HT1080 (cell line): ENCODE measurements at places on chromosomes 2 and 18.
A peak's percentile ranks its signal among the peaks of the same experiment; 100 is the strongest.

- DNase-seq, result peak; percentile 18
These were observed 33.5 kb downstream of the LOXHD1 start for GRCh38 chr18:46623541-46623940.

DNA sequence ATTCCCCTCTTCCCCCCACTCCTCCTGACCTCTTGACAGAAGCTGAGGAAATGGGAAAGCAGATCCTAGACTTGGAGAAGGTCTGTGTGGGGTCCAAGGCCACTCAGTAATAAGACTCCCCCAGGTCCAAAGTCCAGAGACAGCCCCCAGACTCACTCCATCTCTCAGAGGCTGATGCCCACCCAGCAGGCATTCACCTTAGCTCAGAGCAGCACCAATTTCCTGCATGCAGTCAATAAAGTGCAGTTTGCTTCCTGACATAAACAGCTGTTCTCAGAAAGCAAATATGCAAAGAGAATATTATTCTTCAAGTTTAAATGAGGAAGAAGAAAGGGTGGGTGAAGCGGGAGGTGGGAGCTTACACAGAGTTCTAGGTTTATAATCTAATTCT lies 84.1 kb upstream of the RTN4 start:
- no peak for DNase-seq

DNA sequence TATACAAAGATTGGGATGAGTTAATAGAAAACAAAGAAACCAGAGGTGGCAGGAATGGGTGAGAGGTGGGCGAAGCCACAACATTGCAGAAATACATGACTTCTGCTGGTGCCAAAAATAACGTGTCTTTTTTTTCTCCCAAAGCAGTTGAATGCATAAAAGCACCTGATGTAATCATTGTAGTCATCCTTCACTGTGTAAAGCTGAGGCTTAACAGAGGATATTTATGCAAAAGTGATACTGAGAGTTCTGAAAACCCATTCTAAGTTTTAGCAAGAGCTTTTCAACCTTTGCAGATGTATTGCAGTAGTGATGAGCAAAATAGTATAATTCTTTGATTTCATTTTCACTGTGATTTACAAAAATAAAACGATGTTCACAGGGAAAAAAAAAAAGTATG lies 173.0 kb downstream of the PTGR3 start:
- no peak for DNase-seq

- DNase-seq, result no peak
These were observed 88.6 kb downstream of the KCNH7 start for GRCh38 chr2:162749994-162750393.

GRCh38 chr18:66727991-66728390 lies 124.1 kb upstream of the CDH19 start:
- no peak for DNase-seq

DNA sequence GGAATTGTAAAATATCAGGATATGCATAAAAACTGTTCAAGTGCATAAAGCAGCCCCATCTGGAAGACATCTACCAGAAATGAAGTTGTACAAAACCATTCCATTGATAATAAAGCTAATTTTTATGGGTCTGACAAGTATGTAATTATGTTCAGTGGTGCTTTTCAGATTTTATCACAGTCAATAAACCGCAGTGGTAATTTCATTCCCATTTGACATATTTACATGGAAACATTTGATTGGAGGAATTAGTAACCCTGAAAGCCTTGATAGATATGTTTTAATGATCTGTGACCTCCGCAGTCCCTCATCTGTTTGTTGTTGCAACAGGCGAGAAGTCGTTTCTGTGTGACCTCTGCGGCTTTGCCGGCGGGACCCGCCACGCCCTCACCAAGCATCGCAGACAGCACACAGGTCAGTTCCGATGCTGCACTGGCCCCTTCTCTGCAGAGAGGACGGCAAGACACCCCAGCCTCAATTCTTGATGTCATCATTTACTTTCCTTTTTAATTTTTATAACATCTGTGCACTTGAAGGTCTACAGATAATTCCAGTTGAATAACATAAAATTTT lies 283.1 kb downstream of the ZNF407 start:
- DNase-seq, result no peak

GRCh38 chr2:232487385-232488096 lies at the start of gene ECEL1:
Gene ECEL1, minus strand, starts transcription at chr2:232487834. Its CDS starts 1,181 bp downstream, at chr2:232486653.
- DNase-seq, result no peak

GRCh38 chr2:112790305-112790704 lies 6.0 kb upstream of the IL1A start:
- no peak for DNase-seq

DNA sequence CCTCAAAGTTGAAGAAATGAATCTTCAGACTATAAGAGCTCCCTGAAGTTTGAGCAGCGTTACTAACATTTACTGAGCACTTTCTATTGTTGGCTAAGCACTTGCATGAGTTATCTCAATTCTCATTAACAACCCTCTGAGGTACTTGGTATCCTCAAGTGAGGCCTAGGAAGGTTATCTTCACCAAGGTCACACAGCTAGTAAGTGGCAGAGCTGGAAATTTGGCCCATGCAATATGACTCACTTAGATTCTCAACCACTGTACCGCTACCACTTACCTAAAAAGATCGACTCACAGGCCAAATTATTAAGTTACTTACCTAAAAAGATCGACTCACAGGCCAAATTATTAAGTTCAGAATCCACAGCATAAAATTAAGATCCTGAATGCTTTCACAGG lies 8.7 kb upstream of the METAP1D start:
- DNase-seq, result no peak

DNA sequence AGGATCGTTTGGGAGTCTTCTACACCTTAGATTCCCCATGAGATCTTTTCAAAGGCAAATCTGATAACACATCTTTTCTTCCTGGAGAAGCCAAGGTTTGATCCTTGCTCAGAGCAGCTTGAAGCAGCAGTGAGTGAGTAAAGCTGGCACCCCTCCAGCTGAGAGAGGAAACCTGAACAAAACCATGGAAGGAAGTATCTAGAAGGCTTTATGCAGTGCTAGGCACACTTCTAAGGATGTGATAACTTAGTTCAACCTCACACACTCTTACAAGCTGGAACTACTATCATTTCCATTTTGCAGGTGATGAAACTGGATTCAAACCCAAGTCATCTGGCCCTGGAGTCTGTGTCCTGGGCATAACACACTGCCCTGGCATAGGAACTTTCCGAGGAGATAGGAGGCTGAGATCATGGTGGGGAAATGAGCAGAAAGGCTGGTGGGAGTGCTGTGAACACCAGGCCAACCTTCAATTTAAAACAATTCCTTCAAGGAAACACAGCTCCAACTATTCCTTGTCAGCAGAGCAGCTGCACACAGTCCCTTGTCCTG lies 71.2 kb downstream of the CTAGE1 start:
- DNase-seq, result peak; percentile 42

DNA sequence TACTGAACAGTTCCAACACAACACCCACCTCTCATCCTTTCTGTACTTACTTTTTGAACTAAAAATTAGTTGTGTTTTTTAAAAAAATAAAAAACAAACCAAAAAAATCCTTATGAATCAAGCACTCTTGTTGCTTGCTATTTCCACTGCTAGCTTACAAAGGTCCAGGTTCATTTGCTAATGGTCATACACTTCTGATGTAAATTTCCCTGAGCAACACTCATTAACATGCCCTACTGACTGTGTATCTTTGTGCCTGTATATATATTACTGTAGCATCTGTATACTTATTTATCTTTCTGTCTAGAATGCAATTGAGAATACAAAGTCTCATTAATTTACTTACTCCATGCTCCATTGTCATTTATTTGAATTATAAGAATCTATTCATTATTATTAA lies 30.3 kb upstream of the IKZF2 start:
- DNase-seq, result no peak

- DNase-seq, result no peak
These were observed 15.5 kb downstream of the SLC66A2 start for GRCh38 chr18:79935925-79936324.

GRCh38 chr2:72092111-72092510 lies 55.6 kb downstream of the CYP26B1 start:
- no peak for DNase-seq

- no peak for DNase-seq
These were observed 91.5 kb upstream of the PARD3B start for GRCh38 chr2:204453730-204454167.

DNA sequence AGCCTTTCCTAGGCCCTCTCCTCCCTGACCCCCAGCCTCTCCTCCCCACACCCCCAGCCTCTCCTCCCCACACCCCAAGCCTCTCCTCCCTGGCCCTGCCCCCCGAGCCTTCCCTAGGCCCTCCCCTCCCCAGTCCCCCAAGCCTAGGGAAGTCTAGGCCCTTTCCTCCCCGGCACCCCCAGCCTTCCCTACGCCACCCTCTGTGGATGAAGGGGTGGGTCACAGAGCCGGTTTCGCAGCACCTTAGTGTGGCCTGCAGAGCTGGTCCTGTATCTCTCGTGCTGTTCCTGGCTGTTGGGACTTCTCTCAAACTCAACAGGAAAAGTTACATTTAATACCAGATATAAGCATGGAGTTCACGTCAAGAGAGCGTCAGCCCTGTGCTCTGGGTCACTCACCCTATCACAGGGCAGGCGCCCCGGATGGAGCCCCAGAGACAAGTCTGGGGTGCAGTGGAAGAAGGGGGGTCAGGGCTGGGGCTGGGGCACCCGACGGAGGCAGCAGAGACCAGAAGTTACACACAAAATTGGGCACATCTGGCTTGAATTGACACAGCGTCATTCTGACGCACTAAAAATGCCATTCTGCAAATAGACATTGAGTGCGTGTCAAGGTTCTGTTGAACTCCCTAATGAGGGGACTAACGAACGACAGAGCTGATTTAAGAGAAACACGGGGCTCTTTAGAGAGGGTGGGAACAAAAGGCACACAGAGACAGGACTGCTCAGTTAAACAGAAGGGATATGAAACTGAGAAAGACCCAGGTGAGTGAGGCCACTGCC lies 24.0 kb downstream of the KCNIP3 start:
- DNase-seq, result no peak

DNA sequence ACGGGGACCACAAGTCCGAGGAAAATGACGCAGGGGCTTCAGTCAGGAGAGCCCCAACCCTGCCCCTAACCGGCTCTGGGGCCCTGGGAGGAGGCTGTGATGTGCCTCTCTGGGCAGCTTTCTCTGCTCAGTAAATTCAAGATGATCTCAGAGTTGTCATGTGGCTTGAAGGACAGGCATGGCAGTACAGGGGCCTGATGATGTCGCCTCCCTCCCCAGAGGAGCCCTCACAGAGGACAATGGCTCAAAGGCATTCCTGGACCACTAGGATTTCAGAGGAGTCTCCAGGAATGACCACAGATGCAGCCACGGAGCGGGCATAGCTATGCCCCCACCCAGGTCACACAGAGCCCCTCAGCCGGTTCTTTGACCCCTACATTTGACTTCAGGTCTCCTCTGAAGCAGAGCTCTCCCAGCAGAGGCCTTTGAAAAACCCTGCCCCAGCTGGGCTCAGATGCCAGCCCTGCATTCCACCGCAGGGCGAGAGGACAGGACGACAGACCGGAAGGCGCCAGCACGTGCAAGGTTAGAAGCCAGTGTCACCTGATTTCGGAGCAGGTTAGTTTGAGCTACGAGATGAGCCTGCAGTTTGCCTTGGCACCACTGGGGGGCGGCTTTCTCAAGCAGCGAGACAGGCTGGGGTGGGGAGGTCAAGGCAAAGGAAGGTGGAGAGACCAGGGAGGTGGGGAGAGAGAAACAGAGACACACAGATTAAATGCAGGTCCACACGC lies 39.2 kb downstream of the BIN1 start:
- peak; percentile 38 for DNase-seq

DNA sequence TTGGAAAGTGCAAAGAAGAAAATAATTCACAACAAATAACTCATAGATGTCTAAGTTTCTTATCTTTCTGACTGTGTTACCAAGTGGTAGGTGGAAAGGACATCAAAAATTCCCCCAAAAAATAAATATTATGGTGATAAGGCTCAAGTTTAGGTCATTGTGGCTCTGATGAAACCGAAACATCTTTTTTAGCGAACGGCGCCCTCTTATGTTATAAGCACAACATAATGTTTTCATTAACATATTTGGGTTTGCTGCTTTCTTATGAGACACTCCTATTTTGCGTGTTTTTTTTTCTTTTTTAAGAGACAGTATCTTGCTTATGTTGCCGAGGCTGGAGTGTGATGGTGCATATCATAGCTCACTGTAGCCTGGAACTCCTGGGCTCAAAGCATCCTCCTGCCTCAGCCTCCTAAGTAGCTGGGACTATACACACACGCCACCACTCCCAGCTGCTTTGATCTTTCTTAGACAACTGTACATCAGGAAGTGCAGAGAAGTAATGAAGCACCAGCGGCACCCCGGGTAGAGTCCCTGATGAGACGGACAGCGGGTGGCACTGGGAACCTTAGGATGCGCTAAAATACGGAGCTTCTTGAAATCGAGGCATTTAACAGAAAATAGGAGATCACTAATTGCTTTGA lies 38.5 kb upstream of the SLC35G4 start:
- DNase-seq, result no peak

GRCh38 chr2:64769392-64770044 lies 115.8 kb upstream of the SERTAD2 start:
- DNase-seq, result no peak

DNA sequence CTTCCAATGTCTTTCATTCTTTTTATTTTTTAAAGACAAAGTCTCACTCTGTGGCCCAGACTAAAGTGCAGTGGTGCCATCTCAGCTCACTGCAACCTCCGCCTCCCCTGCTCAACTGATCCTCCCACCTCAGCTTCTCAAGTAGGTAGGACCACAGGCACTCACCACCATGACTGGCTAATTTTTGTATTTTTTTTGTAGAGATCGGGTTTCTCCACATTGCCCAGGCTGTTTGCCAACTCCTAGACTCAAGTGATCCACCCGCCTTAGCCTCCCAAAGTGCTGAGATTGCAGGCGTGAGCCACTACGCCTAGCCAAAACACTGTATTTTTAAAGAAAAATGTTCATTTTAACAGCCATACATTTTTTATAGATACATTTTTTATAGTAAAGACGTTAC lies 12.7 kb downstream of the GCKR start:
- DNase-seq, result peak; percentile 52

GRCh38 chr2:19362094-19362754 lies 3.8 kb upstream of the OSR1 start:
- no peak for DNase-seq

DNA sequence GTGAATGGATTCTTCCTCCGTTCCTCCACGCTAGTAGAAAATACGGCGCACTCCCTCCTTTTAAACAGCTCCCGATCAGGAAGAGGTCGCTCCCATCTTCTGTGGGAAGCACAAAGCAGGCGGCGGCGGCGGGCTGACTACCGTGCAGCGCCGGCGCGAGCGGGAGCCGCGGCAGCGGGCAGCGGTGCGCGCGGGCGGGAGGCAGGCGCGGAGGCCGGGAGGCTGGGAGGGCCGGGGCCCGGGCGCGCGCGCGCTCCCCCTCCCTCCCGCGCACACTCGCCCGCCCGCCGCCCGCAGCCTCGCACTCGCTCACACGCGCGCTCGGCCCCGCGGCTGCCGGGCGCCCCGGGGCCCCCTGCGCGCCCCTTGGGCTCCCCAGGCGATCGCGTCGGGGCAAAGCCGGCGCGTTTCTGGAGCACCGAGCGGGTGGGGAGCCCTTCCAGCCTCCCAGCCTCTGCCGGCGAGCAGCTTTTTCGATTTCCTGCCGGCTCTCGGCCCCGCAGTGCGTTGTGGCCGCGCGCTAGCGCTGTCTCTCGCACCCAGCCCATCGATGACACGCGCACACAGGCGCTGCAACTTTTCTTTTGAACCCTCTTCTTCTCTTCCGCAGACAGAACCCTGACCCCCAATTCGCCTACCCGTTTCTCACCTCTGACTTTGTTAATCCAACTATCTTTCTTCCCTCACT lies at the start of gene SLC8A1:
Gene SLC8A1, minus strand, starts transcription at position 173 of the 688 bp plus-strand sequence.
- no peak for DNase-seq

- DNase-seq, result no peak
These were observed 37.9 kb upstream of the ID2 start for GRCh38 chr2:8643996-8644356.

- no peak for DNase-seq
These were observed 83.3 kb downstream of the MALT1 start for GRCh38 chr18:58754544-58755068.

- no peak for DNase-seq
These were observed 43.3 kb downstream of the FER1L5 start for GRCh38 chr2:96685577-96686459.
